ENCODE measurements at places on chromosomes 6 and 20.
A peak's percentile ranks its signal among the peaks of the same experiment; 100 is the strongest.

DNA sequence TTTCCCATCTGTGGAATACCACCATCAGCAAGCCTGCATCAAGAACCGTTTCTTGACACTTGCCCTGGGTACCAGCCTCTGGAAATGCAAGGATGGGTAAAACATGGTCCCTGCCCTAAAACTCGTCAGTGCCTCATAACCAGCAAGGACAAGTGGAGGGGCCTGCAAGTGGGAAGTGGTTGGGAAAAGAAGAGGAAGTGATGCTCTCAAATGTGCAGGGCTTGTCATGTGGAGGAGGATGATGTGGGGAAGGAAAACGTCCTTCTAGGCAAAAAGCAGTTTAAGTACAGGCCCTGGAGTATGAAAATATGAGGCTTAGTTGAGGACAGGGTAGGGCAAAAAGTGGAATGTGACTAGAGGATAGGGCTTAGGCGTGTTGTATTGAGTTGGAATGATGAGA, 19.0 kb downstream of the RREB1 start:
- DNase-seq, result no peak

DNA sequence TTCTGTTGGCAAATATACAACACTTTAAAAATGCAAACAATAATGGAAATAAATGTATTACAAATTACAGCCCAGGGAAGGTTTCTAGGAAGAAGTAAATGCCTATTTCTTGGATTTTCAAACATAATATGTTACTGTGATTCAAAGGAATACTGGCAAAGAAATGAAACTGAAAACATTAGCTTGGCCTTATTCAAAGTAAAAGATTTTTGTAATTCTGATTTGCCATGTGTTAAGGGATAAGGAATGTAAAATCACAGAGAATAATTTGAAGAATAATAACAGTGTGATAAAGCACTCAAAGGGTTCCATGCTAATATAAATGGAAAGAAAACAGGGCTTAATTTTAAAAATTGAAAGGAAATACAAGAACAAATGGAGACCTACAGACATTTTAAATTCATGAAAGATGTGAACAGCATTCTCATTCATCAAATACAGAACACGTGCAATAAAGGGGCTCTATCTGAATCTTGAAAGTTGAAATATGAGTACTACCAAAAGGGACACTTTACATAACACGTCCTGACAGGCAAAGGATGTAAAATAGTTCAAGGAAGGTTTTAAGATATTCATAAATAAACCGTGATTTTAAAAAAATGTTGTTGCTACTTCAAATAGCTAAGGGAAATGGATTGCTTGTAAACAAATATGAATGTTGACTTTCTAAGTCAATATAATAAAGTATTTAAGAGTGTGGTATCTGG, 138.1 kb downstream of the RFPL4B start:
- no peak for DNase-seq

DNA sequence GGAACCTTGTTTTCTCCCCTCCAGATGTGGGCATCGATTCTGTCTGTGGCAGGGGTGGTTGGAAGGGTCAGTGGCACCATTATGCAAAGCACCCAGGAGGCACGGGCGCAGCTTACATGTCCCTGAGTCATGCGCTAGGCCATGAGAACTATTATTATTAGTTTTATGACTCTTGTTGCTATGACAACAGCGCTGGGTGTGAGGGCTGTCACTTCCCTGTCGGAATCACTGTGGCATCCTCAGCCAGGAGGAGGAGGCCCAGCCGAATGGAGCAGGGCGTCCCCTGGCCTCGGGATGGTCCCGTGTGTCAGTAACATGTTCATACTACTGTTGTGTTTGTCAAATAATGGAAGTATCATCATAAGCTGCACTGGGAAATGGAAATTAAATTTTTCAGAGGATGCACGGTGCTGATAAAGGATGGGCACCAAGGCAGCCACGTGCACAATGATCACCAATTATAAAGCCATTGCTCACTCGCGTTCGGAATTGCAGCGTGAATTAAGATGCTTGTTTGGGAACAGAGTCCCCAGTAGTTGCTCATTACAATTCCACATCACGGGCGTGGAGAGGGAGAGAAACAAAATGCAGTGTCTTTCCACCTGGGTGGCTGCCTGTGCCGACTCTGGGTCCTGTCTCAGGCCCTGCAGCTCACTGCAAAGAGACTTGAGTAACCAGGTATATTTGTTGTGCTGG, 247.9 kb downstream of the CDH4 start:
- peak; percentile 8 for DNase-seq

DNA sequence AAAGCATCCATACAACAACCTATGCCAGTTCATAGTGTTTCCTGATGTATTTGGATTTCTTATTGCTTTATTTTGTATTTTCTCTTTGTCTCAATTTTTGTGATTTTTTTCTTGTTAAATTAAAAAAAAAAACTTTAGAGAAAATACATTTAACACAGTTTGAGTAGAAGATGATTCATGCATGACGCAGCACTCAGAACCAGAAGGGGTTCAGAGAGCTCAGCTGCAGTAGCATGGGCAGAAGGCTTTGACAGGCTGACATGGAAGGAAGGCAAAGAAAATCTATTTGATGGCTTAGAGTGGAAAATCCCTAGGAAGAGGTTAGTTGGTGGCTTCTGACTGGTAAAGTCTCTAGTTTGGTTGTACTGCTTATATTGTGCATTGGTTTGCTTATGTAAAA, 207.2 kb upstream of the STXBP5 start:
- no peak for DNase-seq

- no peak for DNase-seq
Observed at GRCh38 chr6:36464233-36464632, 21.4 kb downstream of the KCTD20 start.

GRCh38 chr6:43077981-43078511, 1.9 kb downstream of the PTK7 start:
- no peak for DNase-seq

DNA sequence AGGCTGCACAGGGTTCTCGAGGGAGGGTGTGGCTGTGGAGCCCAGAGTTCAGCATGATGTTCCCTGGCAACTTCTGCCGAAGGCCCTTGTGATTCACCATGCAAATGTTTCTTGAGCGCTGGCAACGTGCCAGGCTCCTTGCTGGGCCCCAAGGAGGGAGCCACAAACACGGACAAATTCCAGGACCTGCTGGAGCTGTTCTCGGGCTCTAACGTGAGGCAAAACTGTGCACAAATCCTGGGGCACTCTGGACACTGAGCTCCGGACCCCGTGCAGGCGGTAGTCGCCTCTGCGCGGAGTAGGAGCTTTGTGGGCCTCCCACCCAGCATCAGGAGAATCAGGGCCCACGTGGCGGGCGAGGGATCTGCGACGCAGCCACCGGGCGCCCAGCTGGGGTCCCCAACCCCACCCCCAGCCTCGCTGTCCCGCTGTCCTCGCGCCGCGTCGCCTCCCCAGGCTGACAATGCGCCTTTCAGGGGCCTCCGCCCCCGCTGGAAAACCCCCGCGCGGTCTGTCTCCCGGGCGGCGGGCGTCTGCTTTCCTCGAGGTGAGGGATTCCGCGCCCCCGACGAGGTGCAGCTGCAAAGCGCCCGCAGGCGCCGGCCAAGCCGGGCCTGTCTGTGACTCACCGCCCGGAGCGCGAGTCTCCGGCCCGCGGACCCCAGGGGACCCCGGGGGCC, 31.7 kb upstream of the SCUBE3 start:
- DNase-seq, result no peak

DNA sequence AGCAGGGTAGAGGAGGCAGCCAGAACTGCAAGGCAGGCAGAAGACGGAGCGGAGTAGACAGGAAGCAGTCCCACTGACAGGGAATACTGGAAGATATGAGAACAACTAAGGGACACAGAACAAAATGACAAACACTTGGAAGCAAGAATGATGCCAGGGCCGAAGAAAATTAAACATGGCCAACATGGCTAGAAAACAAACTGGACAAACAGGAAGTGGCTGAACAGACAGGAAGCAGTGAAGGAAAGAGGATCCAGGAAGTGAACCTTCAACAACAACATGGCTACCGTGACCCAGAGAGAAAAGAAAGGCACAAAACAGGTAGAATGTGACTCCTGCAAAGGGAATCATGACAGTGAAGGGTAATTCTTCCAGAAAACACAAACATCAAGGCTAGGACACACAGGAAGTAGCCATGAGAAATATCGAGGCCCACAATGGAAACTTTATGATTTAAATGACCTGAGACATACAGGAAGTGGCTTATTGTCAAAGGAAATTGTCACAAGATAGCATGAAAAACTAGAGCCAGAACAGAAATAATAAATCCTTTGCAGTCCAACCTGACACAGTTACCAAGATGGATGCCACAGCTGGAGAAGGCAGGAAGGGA, 9.1 kb downstream of the COL11A2 start:
- no peak for DNase-seq

GRCh38 chr6:69378326-69378725, 418.5 kb downstream of the LMBRD1 start:
- DNase-seq, result no peak

- no peak for DNase-seq
Observed at GRCh38 chr6:132289756-132290155, 111.5 kb downstream of the MOXD1 start.

DNA sequence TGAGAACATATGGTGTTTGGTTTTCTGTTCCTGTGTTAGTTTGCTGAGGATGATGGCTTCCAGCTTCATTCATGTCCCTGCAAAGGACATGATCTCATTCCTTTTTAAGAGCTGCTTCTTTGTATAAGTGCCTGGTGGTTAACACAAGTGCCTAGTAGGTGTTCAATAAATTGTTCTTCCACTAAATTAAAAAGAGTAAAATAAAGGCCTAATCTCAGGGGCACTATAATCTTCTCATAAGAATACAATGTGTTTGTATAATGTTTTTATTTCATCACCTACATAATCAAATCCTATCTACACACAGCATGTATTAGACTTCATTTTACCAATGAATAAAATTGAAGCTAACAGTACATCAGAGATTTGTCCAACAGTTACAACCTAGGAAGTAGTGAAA, 252.7 kb downstream of the KHDC1L start:
- DNase-seq, result no peak

DNA sequence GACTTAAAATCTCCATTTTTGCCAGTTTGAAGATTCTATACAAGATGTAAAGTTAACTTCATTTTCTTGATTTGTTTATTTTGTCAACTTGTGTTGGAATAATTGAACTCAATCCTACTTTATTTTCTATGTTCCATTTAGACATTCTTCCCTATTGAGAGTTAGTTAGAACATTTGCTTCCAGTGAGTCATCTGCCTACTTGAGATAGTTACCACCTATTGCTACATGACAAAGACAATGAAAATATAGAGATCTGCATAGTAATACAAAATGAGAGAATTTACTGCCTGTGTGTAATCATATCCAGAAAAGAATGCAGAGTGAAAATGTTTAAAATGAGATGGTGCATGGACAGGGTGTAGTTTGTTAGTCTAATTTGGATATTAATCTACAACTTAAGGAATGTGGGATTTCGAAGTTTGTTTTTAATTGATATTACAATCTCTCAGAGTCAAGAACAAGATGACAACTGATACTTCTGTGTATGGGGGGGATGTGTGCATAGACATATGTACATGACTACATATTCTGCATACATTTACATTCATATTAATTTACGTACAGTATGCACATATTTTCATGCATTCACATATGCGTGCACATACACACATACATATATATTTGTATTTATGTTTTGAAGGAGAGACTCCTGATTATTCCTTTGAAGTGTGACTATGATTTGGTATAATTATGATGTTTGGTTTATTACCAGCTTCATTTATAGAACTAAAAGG, 420.1 kb downstream of the NKAIN2 start:
- no peak for DNase-seq

DNA sequence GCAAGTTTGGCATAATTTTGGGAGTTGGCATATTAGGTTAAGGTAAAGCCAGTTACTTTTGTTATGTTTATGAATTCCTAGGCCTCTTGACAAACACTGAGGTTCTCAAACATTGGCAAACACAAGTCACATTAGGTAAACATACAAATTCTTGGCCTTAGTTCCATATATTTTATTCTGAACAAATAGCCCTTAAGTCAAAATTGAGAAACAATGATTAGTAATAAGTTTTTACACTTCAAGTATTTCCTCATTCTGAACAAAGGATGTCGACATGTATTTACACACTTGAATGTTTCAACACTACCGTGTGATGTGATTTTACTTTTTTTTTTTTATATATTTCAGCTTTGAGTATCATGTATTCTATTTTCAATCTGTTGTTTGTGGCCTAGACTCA, 3.8 kb upstream of the ECHDC1 start:
- no peak for DNase-seq

GRCh38 chr6:113464536-113464935, 392.6 kb upstream of the MARCKS start:
- DNase-seq, result no peak

DNA sequence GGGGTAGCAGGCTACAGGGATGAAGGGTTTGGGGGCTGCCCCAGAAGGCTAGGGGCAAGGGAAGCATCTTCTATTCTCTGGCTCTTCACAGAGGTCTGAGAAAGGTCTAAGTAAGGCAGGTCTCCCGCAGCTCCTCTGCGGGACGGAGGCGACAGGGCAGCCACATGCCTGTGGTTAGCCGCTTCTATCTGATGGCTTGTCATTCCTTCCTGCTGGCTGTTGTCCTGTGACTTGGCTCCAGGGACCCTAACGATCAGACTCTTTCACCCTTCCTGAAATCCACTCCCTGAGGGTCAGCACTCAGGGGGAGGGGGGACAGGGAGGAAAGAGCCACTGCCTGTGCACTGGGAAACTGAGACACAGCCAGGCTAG, 673 bp downstream of the CST7 start:
- no peak for DNase-seq

DNA sequence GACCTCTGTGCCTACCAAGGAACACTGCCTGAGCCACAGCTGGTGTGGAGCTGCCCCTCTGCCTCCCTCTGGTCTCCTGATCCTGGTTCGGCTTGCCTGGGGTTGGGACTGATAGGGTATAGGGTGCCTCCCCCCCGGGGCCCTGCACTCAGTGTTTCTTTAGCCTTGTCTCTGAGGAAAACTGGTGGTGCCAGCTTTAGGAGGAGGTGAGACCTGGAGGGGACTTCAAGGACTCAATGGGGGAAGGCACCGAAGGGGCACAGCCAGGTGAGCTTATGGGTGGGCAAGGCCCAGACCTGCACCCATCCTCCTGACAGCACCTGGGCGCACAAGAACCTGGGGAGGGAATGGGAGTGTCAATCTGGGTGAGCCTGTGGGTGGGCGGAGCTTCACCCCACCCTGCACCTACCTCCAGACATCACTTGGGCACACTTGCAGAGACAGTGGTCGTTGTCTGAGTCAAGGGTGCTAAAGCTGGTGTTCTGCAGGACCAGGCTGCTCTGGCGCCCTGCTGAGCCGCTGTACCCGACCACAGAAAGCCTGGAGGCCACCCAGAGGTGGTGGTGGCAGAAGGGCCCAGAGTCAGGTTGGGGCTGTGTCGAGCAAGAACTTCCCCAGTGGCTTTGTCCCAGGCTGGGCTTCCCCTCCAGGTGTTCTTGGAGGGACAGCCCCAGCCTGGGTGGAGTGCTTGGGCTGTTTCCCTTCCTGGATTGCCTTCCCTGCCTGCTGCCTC, 40.5 kb downstream of the FAM110A start:
- DNase-seq, result no peak

Data from hypothalamus (tissue), 51 donors.